C1 segment of cervical spinal cord (tissue), 14 donors: ENCODE measurements at places on chromosomes 7 and 10.

- no peak for DNase-seq
These were observed 120.8 kb upstream of the PDLIM1 start for GRCh38 chr10:95411635-95412034.

- DNase-seq: no peak
These were observed 246.7 kb downstream of the GFRA1 start for GRCh38 chr10:116026315-116026714.

GRCh38 chr7:128063088-128063487 is 31.9 kb upstream of the LRRC4 start:
- DNase-seq: no peak

DNA sequence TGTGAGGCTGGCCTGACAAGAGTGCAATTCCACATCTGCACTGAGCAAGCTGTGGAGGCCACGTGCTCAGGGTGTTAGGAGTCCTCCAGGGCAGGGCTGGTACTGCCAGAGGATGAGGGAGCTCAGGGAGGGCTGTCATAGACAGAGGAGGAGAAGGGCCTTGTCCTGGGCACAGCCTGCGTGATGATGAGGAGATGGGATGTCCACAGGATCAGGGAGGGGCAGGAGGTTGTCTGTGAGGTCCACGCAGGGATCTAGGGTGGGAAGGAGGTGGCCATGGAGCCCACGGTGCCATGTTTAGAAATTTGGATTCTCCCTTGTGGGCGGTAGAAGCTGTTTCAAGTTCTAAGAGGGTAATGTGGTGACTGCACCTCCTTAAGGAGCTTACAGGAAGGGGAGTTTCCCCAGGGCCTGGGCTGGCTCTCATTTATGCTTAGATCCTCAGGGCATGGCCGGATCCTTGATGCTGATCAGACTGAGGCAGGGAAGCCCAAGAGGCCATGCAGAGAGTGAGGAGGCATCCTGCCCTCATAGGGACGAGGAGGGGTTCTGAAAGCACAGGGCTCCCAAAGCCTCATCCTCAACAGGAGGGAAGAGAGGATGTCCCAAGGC is 30.3 kb downstream of the CHAT start:
- DNase-seq: no peak

- no peak for DNase-seq
These were observed 27.7 kb downstream of the EBF3 start for GRCh38 chr10:129936266-129936922.
